Tracheal epithelial cell (primary cell): ENCODE measurements at places on chromosomes 5 and 9. TPM values are rescaled to one million over a fixed set of nuclear protein-coding genes. Genes with fewer than 3 reads are reported as not detected.

PCDHGA2 gene
- total RNA-seq = 0.21 and 0.48 TPM in 2 replicates

TMEM174 gene
- not detected in 2 replicates for total RNA-seq

TSSK1B gene
- total RNA-seq = under 0.01 and 0.21 TPM in 2 replicates

TGFBR1 gene
- total RNA-seq = 68.0 and 95.2 TPM in 2 replicates

MEIKIN gene
- not detected in 2 replicates for total RNA-seq
